ENCODE measurements at places on chromosomes 11 and 22.
A peak's percentile ranks its signal among the peaks of the same experiment; 100 is the strongest.

DNA sequence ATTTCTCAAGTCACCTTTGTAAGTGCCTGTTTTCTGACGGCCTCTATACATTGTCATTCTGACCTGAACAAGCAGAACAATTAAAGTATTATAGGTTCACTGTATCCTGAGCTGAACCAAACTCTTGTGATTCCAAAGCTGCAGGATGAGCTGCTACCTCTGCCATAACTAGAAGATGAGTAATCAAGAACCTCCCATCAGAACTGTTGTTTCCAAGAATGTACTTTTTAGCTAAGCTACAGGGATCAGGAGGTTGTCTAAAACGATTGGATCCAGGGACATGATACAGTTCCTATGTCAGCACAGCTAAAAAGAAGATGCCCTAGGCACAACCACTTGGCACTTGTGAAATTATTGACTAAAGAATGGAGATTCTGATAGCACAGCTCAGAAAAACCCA lies 288.4 kb upstream of the CCDC90B start:
- DNase-seq = no peak

DNA sequence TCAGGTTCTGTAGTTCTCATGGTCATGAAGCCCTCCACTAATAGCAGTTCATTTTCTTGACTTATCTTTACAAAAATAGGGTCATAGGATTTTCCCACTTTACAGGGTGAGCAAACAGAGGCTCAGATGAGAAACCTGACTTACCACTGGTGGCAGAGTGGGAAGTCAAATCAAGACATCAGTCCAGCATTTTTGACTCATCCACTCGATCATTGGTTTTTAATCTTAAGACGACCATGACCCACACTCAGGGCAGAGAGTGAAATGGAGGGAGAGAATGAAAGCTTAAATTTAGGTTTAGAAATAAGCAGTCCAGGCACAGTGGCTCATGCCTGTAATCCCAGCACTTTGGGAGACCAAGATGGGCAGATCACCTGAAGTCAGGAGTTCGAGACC lies 42.1 kb downstream of the RTL6 start:
- no peak for DNase-seq

DNA sequence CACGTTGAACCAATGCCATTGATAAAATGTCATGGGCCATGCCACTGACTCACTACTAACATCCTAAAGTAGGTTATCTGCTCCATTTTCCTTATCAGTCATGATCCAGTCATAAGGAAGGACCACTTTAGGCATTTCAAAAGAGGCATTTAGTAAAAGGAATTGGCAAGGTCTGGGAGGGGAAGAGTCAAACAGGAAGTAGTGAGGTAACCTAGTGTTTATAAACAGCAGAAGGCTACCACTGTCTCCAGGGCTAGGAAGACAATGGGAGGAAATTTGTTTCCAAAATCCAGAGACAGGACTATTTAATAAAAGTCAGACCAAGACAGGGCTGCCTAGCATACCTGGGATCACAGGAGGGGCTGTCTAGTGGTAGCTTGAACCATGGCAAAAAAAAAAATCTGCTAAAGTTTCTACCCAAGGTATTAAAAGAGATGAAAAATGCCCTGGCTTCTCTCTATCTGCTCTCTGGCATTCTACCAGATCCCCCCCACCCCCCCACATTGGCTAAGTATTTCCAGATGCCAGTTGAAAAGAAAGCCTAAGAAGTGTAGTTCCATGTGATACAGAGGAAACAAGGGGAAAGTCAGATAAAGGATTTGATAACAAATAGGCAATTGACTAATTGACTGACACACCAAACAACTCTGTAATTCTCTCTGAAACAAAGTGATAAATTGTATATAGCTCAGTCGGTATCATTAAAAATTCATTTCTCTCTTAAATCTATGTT lies 50.4 kb upstream of the C11orf87 start:
- DNase-seq = no peak

DNA sequence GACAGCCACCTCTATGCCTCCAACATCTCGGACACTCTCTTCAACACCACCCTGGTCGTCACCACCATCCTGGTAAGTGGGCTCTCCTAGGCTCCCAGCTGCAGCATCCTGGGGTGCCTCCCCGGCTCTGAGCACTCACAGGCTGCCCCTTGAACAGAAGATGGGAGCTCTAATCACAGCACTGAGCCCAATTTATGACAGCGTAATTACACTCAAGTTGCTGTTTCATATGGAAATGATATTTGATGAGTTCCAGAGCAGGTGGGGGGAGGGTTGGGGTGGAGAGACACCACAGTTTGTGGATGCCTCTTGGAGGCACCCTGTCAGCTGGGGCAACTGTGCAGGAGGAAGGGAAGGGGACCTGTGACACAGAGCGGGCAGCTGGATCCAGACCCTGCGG lies 125.3 kb upstream of the TBCEL start:
- no peak for DNase-seq

- no peak for DNase-seq
These were observed 34.3 kb downstream of the TOM1 start for GRCh38 chr22:35334004-35334403.

DNA sequence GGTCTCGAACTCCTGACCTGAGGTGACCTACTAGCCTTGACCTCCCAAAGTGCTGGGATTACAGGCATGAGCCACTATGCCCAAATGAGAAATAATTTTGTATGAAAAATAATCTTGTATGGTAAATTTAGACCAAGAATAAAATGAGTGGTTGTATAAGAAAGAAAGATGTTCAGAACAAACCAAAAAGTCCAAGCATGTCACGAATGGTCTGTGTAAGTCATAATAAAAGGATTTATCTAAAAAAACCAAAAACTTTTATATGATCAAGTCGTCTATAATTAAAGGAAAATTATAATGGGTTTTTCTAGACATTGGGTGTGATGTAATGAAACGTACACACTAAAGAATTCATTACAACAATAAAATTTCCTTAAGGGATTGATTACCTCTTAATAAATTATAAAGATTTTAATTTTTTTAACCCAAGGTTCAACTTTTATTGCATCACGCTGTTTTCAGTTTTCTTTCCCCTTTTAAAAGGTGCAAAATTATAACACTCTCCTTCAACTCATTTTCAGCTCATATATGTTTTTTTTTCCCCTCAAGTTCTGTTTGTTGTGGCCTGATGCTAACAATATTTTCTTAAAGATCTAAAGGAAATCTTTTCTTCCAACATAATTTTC lies 8.9 kb upstream of the AQP11 start:
- DNase-seq = no peak

DNA sequence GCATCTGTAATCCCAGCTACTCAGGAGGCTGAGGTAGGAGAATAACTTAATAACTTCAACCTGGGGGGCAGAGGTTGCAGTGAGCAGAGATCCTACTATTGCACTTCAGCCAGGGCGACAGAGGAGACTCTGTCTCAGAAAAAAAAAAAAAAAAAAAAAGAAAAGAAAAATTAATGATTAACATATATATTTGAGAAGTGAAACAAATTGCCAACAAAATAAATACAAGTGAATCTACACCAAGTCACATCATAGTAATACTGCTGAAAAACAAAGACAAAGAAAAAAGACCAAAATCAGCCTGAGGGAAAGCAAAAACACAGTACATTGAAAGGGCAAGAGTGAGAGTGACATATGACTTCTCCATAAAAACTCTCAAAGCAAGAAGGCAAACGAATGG lies 123.7 kb downstream of the CASP12 start:
- no peak for DNase-seq

GRCh38 chr11:63609971-63610580 lies 4.2 kb downstream of the PLAAT3 start:
- DNase-seq = no peak

- no peak for DNase-seq
These were observed 12.4 kb downstream of the EMID1 start for GRCh38 chr22:29217827-29218757.

DNA sequence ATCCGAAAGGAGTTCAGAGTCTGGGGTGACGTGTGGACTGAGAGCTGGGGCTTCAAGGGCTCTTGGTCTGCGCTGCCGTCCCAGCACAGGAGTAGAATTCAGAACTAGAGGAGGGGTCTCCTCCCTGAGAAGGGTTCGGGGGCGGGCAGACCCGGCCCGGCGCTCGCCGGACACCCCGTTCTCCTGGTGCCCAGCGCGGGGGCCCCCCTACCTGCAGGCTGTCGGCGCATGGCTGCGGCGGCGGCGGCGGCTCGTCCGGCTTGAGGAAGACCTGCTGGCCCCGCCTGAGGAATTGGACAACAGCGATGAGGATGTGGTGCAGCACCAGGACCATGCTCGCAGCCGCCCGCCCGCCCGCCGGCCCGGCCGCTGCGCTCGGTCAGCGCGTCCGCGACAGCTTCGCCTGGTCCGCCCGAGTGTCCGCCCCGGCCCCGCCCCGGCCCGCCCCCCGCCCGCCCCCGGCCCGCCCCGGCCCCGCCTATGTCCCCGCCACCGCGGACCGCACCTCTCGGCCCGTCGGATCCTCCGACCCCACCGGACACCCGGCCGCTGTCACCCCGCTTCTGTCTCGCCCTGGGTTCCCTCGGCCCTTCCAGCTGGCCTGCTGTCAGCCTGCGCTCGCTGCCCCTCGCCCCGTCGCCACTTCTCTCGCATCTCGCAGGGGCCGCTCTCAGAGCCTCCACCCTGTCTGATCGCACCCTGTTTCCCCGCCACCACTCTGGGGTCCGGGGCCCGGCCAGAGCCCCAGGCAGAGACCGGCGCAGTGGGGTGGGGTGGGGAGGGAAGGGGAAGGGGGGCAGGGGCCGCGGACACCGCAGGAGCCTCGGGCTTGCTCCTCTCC lies 32.0 kb downstream of the PDE2A start:
- DNase-seq = no peak

DNA sequence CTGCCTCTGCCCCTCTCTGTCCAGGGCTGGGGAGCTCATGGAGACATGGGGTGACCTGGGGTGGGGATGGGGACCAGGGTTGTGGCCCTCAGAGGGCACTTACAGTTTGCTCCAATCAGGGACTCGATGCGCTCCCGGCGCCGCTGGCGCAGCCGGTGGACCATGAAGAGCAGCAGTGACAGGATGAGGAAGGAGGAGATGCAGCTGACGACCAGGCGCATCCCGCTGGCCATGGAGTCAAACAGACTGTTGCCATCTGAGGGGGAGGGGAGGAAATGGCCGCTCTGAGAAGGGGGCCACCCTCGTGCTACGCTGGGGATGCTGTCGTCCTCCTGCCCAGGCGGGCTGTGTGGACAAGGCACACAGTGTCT lies 80.5 kb downstream of the DGCR2 start:
- no peak for DNase-seq

GRCh38 chr11:73157101-73158010 lies 15.2 kb upstream of the FCHSD2 start:
- no peak for DNase-seq

GRCh38 chr11:2330696-2331095 lies 28.9 kb downstream of the TSPAN32 start:
- DNase-seq = no peak

GRCh38 chr22:49812838-49813237 lies 14.8 kb downstream of the BRD1 start:
- no peak for DNase-seq

DNA sequence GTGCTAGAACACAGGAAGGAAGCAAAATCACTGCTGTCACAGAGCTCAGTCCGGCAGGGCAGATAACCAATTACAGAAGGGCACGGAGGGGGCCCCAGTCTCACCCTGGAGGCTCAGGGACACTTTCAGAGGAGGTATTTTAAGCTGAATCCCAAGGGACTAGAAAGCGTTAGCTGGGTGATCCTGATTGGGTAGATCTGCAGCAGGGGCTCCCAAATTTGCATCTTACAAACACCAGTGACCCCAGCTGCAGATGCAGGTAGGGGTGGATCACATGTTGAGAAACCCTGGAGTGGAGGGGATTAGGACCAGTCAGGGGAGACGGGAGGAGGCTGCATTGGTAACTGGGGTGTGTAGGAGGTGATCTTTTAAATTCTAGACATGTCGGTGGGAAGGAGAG lies 91.4 kb downstream of the CSNK2A3 start:
- peak; percentile 49 for DNase-seq

GRCh38 chr11:43577566-43578264 lies 102.8 kb upstream of the HSD17B12 start:
- DNase-seq = no peak

GRCh38 chr22:34966980-34967565 lies 98.9 kb upstream of the ISX start:
- no peak for DNase-seq

GRCh38 chr22:27915986-27916385 lies 3.1 kb downstream of the PITPNB start:
- no peak for DNase-seq

DNA sequence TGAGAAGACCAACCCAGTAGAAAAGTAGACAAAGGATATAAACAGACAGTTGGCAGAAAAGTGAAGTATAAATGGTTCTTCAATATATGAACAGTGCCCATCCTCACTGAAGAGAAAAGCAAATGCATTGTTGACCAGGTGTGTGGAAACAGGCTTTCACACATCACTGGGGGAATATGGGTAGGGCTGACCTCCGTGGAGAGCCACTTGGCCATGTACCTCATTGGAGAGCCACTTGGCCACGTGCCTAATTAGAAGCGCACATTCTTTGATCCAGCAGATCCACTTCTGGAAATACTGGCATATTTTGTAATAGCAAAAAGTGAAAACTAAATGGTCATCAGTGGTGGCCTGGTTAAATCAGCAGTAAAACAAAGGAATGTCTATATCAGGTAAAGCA lies 43.2 kb downstream of the PPP6R3 start:
- DNase-seq = no peak

DNA sequence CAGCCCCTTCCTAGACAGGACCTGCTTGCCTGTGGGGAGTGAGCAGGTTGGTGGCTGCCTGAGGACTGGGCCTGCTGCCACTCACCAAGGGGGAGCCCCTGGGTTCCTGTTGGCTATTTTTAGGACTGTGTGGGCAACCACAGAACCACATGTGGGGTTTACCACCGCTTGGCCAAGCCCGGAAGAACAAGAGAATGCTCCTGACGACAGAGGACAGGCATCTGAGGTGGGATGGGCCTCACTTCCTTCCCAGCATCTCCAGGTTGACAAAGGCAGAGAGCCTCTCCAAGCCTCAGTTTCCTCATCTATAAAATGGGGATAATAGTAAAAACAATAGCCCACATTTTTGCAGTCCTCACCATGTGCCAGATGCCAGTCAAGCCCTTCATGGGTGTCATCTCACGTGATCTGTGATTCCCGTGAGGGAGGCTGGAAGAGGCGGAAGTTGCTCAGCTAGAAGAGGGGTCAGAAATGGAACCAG lies 43.6 kb downstream of the LRRC32 start:
- DNase-seq = no peak

DNA sequence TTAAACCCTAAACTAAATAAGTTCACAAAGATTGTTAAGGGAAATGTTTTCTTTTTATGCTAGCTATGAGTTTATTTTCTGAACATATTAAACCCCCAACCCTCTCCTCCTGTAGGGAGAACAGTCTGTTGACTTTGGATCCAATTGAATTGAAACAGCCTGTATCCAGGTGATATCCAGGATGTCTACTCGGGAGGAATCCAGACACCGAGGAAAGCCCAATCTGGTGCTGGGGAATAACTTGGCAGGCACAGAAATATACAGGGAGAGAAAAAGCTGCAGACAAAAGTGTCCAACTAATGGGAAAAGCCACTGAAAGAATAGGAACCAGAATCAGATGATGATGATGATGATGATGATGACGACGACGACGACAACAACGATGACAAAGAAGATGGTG lies 93.9 kb upstream of the API5 start:
- DNase-seq = no peak

- no peak for DNase-seq
These were observed 15.8 kb downstream of the UPB1 start for GRCh38 chr22:24510637-24511625.
